ENCODE measurements at places on chromosomes 6 and 20.
A peak's percentile ranks its signal among the peaks of the same experiment; 100 is the strongest.

GRCh38 chr20:61629602-61630390, 377.7 kb downstream of the CDH4 start:
- DNase-seq: no peak

- DNase-seq: no peak
Observed at GRCh38 chr6:169415179-169415578, 161.5 kb upstream of the THBS2 start.

DNA sequence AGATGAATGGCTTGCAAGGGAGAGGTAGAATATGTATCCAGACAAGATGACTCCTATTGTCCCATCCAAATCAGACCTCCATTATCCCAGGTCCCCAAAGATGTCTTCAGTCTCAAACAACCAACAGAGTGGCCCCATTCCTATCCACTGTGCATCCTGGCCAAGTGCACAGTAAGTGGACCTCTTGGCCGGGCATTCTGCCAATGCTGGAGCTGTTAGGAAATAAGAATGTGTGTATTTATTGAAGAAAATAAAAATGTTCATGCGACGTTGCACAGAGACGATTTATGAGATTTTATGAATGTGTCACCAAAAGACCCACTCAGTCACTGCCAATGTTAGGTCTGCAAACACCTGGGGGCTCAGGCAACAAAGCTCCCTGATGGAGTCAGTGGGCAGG, 196.0 kb downstream of the MAFB start:
- DNase-seq: no peak

DNA sequence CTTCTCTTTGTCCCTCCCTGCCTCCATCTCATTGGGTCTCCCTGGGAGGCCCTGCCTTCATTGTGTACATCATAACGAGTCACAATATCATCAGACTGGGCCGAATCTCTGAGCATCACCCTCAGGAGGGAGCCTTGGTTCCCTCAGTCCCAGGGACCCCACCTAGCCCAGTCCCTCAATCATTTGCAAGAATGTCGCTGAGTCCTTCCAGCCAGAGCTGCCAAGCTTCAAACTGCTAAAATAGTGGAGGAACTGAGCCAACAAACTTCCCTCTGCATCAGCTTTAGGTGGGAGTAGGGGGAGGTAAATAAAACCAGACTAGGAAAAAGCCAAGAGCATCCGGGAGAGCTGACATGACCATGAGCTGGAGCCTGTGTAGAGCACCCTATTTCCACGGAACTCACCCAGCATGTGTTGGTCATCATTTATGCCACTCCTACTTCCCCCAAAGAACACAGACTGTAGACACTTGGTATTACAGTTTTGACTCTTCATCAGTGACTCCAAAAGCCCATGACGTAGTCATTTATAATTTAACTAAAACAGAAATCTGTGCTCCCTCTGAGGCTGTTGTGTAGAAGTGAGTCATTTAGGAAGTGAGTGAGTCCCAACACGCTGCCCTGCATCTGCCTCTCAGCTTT, 28.8 kb upstream of the IL17A start:
- no peak for DNase-seq

GRCh38 chr20:4073852-4074741, 58.7 kb upstream of the RNF24 start:
- no peak for DNase-seq

DNA sequence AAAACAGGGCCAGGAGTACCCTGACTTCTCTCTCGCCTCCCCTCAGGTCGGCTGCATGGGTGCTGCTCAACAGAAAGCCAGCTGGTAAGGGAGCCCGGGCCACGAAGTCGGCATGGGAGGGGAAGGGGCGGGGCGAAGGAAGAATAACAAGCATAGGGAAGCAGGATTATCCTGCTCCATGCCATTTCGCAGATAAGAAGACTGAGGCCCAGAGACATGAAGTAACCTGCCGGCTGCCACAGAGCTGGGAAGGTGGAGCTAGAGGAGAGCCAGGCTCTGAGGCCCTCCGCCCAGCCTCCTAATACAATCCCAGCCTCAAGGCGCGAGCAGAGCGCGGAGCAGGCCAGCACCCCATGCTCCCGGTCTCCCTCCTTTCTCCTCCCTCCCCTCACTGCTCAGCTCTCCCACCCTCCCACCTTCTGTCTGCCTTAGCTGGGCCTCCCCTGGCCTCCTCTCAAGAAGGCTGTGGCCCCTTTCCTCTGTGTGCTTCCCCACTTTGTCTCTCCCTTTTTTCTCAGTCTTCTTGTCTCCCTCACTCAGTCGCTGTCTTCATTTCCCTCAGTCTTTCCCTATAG, 13.2 kb upstream of the HMGA1 start:
- DNase-seq: no peak

GRCh38 chr20:9668381-9668780, 154.0 kb downstream of the LAMP5 start:
- DNase-seq: no peak

DNA sequence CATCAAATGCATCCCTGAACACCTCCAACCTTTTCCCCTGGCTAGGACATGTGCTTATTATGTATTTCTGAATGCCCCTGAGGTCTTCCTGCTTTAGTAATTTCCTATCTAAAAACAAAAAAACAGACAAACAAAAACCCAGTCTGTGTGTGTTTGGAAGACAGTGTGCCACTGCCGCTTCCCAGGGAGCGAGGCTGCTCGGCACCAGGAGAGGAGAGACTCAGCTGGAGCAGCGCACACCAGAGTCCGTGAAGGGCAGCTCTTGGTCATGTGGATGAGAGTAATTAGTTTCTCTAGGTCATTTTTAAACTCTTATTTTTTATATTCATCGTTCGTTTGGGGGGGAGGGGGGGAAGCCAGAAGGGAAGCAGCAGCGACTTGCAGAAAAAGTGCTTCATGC, 10.0 kb upstream of the ANKRD60 start:
- DNase-seq: no peak

GRCh38 chr6:165227644-165228329, 81.6 kb downstream of the C6orf118 start:
- DNase-seq: no peak

GRCh38 chr6:52284131-52284459, 447 bp downstream of the MCM3 start:
- DNase-seq: peak; percentile 20

GRCh38 chr6:166057431-166057830, 110.2 kb downstream of the TBXT start:
- DNase-seq: no peak

GRCh38 chr6:130944486-130944885, 117.3 kb downstream of the SMLR1 start:
- no peak for DNase-seq

DNA sequence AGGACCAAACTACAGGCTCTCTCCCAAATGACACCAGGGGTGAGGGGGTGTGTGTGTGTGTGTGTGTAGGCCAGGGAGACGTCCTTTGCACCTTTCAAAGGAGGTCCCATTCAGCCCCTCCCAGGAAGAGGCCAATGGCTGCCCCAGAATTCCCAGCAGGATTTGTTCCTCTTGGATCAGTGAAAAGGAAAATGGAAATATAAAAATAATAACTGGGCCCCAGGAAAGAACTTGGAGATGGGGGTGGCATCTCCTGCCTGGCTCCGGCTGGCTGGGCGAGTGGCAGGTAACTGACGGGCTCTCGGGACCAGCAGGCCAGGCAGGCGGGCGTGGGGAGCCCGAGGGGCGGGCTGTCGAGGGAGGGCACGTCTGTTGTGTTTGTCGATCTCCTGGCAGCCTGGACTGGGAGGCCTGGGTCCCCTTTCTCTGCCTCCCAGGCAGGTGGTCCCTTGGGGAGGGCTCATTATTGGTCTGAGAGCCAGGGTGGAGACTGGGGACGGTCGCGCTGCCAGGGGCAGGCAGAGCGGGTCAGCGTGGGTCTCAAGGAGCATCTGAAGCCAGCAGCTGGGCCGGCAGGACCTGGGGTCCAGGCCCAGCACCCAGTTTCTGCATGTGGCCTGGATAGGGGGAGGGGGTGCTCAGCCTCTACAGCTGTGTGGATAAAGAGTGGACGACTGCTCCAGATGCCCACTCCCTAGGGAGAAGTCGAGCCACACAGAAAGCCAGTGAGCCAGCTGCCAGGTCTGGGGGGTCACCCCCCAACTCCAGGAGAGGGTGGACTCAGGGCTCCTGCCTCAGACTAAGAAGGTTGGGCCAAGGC, 3.1 kb downstream of the NOL4L start:
- DNase-seq: no peak

DNA sequence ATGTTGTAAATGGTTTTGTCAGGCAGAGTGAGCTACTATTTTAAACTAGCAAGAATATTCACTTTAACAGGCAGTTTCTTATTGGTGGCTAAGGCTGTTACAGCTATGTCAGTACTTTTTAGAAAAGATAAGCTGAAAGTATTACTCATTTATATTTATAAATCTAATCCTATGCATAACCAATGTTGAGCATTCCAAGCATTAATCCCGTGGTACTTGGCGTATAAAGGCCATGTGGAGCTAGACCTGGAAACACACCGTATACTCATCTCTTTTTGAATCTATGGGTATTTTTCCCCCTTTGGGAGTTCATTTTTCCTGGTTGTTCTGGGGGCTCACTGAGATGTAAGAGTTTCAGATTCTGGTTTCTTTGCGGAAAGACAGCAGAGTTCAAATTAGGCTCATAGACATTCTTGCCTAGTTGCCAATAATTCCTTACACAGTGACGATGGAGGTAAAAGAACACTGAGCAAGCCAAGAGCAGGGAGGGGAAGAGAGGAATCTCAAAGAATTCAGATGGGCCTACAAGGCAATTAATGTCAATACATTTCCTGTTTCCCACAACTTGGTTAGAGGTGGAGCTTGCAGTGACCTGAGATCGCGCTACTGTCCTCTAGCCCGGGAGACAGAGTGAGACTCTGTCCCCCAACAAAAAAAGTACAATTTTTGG, 211.5 kb downstream of the SOX4 start:
- DNase-seq: no peak

GRCh38 chr6:71199736-71200135, 88.9 kb upstream of the OGFRL1 start:
- no peak for DNase-seq

- no peak for DNase-seq
Observed at GRCh38 chr20:49179368-49180277, 8.5 kb downstream of the STAU1 start.

DNA sequence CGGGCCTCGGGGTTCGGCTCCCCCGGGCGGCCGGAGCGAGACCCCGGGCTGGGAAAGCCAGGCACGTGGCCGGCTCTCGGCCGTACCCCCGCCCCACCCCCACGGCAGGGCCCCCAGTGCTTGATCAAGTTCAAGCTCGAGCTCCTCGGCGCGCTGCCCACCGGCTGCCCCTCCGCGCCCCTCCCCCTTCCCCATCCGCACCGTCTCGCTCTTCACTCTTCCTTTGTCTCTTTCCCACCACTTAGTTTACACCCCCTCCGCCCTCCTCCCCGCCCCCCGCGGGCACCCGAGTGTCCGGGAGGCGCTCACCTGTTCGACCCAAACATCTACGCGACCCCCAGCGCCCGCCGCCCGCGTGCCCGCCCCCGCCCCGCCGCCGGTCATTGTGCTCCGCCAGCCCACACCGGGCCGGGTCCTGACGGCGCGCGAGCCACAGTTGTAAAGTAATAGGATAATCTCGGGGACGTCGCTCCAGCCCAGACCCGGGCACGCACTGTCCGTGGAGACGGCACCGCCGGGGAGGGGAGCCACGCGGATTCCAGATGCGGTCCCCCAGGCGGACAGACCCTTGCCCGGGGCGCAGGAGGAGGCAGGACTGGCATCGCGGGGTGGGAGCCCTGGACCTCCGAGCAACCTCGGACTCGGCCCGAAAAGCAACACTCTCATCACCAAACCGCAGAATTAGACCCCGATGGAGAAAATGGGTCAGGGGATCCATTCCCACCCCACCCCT, 100.7 kb downstream of the NOL4L start:
- DNase-seq: no peak
